ENCODE measurements at places on chromosomes 6 and 20. TPM values are rescaled to one million over a fixed set of nuclear protein-coding genes. Genes with fewer than 3 reads are reported as not detected.
A peak's percentile ranks its signal among the peaks of the same experiment; 100 is the strongest.

- DNase-seq = no peak
Measured at GRCh38 chr20:37336369-37337207, 9.4 kb upstream of the SRC start.

DNA sequence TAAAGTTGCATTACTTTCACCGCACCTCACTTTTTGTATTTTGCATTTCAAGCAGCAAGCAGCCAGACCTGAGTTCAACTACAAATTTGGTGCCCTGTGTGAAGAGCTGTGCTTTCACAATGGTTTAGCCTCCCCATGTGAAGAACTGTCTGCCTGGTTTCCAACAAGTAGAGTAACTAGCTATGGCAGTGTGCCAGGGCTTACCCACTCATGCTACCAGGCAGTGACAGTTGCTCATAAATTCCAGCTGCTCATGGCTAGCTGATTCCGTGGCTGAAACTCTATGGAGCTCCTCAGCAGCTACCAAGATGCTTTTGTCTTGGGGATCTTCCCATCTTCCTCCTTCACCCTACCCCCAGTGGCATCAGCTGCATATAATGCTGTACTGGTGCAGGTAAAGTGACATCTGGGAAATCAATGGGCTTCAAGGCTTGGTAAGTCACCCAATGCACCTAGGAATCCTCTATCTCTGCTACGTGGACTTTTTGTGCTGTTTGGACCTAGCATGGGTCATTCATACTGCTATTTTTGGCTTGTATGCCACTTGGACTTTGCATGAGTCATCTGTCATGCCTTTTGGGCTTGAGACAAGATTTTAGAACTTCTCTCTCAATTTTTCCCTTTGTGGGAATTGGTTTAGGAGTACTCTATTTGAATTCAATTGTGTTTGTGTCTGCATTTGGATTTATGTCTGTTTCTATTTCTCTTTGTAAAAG lies 176.5 kb upstream of the GJE1 start:
- DNase-seq = peak; percentile 14

DNA sequence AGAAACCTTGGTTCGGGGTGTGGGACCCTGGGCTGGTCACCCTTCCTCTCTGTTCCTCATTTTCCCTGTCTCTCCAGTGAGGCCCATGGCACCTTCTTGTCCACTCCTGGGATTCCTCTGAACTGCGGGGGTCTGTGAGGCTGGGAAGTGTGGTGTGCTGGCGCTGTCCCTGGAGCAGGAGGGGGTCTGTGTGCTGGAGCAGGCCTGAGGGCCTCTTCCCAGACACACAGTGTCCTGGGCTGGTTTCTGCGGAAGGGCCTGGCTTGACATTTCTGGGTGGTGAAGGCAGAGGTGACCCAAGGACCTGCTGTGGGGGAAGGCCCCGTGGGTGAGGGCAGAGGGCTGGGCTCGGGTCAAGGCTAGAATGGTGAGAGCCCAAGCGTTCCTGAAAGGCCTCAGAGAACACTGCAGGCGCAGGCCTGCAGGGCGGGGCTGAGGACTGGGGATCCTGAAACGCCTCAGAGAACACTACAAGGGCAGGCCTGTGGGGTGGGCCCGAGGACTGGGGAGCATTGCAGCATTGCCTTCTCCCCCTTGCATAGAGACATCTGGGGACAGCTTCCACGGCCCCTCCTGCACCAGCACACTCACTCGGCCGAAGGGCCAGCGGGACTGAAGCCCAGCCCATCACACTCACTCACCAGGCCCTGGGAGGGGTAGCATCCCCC lies 10.6 kb upstream of the BAK1 start:
- no peak for DNase-seq

Gene TUBB1
- polyA plus RNA-seq = 0.04 TPM

DNA sequence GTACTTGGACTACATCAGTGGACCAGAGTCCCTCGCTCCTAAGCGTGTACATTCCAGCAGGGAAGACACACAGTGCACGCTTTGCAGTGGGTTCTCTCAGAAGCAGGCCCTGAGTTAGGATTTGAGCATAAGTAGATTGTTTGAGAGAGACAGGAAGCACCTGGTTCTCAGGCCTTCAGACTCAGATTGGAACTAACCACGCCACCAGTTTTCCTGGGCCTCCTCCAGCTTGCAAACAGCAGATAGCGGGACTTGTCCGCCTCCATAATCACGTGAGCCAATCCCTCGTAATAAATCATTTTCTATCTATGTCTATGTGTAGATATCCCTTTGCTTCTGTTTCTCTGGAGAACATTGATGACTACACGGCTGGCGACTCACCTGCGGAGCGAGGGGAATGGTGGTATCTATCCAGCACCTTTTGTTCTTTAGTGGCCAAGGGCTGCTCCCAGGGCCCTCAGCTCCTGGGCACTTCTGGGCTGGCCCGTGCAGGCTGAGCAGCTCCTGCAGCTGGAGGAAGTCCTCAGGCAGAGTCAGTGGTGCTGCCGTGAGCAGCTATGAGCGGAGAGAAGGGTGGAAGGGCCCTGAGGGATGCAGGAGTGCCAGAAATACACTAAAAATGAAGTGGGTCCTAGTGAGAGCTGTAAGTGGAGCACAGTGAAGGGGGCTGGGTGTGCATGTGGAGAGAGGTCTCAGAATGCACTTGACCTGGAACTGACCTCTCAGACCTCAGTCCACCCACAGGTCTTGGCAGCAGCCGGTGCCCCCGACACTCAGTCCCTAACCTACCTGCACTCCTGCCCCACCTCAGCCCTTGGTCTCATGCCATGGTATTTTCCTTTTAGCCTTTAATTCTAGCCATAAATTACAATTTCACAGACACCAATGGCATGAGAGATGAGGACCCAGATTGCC lies 76.9 kb downstream of the STK35 start:
- peak; percentile 7 for DNase-seq

Data from endothelial cell of umbilical vein (primary cell).